ENCODE measurements at places on chromosomes 4 and X.

GRCh38 chr4:93828332-93828994 is at the start of gene ATOH1:
Gene ATOH1, plus strand, starts transcription at chr4:93828753. Its CDS starts 174 bp downstream, at chr4:93828927.
- DNase-seq, result peak; percentile 77

DNA sequence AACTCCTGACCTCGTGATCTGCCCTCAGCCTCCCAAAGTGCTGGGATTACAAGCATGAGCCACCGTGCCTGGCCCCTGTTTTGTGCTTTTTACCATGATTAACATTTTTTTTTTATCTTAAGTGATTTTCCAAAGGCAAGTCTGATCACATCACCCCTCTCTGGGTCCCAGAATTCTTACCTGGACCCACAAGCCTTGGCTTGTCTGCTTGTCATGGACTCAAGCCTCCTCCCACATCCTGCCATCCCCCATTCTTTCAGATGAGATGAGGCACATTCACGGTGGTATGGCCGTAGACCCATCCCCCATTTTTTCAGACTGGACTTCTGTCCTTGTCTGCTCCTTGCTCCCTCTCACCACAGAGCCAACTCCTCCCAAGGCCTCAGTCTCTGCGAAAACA is 55.3 kb downstream of the APLN start:
- no peak for DNase-seq

DNA sequence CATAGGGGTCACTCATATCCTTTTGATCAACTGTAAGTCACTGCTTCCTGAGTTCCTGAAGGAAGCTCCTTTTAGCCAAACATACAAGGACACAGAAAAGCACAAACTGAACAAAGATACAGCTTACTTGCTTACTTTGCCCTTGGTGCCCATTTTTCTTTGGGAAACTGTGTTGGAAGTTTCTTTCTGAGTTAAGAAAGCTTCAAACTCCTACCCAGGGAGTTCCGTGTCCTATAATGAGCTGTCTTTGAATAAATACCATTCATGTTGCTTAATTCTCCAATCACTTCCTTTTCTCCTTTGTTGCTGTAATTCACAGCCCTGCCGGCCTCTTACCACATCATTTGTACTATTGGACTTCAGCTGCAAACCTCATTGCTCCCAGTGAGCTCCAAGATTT is at the start of gene ADH4:
Gene ADH4, minus strand, starts transcription at position 228 of the 400 bp plus-strand sequence. Its CDS starts 75 bp downstream, at position 153.
- DNase-seq, result no peak

DNA sequence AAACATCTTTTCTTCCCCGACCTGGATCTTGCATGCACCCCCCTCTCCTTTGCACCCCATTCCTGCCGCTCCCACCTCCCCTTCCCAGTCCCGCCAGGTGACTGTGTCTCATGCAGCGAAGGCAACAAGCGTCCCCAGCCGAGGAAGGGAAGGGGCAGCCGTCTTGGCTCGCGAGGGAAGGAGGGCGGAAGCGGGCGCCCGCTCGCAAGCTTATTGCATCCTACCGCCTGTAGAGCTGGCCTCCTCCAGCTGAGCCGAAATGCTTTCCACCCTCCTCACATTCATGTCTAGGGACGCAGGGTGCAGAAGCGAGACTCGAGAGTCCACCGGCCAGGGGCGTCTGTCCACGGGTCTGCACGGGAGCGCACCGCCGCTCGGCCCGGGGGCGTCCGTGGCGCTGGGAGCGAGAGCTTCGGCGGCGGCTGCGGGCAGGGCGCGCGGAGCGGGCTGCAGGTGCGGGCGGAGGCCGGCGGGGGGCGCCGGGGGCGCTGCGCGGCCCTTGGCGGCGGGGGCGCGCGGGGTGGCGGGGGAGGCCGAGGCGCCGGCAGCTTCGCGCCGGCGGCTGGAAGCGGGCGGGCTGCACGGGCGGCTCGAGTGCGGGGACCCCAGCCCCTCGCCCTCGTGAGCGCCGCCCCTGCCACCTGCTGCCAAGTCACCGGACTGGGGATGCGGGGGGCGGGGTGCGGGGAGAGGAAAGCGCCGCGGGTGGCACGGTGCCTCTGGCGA is at the start of gene KCNIP4:
Gene KCNIP4, minus strand, starts transcription at position 426 of the 726 bp plus-strand sequence.
- no peak for DNase-seq

GRCh38 chr4:66331761-66332160 is 661.5 kb upstream of the EPHA5 start:
- DNase-seq, result no peak

DNA sequence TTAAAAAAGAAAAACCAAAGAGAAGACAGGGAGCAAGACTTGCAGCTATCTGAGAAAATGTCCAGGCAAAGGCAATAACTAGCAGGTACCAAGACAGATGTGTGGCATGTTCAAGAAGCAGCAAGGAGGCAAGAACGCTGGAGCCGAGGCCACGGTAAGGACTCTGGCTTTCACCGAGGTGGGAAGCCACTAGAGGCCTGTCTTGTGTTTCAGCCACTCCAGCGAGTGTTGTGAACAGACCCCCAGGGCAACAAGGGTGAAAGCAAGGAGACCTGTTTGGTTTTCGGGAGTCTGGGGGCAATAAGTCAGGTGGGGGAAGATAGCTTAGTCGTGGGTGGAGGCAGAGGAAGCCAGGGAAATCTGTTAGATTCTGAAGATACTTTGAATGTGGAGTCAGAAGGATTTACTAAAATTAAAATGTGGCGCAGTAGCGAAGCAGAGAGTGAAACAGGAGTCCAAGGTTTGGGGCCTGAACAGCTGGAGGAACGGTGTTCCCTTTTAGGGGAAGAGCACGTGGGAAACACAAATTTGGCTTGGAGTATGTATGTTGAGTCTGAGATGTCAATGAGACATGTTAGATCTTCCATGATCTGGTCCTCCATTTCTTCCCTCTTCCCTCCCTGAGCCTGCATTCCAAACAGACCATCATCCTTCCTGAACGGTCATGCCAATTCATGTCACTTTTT is 3.1 kb downstream of the WDR1 start:
- DNase-seq, result no peak

- no peak for DNase-seq
Measured at GRCh38 chrX:44967221-44967620, 94.2 kb downstream of the KDM6A start.

DNA sequence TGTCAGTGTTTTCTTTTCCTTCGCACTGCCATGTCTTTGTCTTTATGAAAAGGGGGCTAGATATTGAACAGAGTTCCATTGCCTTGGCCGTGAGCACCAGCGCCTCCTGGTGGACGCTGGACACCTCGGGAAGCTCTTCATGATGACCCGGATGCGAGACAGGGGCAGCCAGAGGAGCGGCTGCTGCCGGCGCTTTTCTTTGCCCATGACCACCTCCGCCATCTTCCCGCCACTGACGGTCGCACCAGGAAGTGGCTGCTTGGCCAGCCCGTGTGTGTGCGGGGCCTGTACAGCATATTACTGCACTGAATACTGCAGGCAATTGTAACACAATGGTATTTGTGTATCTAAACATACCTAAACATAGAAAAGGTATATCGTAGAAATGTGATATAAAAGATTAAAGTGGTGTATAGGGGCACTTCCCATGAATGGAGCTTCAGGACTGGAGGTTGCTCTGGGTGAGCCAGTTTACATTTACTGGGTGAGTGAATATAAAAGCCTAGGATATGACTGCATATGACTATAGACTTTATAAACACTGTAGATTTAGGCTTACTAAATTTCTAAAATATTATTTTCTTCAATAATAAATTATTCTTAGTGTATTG is 15.8 kb upstream of the GRIA2 start:
- DNase-seq, result peak; percentile 38

Measured in left colon (tissue), 2 donors.